ENCODE measurements at places on chromosomes 11 and 22.

- DNase-seq: no peak
Measured at GRCh38 chr22:31659246-31659645, 2.8 kb downstream of the PISD start.

DNA sequence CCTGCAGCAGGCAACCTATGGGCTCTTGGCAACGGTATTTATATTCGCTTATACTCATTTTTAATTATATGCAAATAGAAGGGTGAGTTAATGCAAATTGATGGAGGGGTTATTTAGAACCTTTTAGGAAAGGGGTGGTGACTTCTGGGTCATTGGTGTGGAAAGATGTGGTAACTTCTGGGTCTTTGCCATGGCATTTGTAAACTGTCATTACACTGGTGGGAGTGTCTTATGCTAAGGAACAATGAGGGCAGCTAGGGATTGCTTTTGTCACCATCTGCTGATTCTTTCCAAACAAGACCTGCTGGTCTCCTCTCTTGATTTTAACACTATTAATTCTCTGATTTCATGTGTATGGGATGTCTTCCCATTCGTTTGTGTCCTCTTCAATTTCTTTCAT lies 11.7 kb upstream of the KAT5 start:
- DNase-seq: no peak

GRCh38 chr11:9574622-9575259 lies 1.3 kb downstream of the WEE1 start:
- no peak for DNase-seq

- DNase-seq: no peak
Measured at GRCh38 chr11:86129740-86130540, 61.1 kb upstream of the PICALM start.

GRCh38 chr11:128496692-128497060 lies 90.7 kb downstream of the ETS1 start:
- DNase-seq: no peak

GRCh38 chr22:22728382-22728781 lies 84.0 kb downstream of the GGTLC2 start:
- no peak for DNase-seq

- DNase-seq: no peak
Measured at GRCh38 chr22:35746946-35747703, 29.5 kb downstream of the APOL5 start.

- no peak for DNase-seq
Measured at GRCh38 chr11:65429724-65430405, 7.3 kb downstream of the NEAT1 start.

- DNase-seq: no peak
Measured at GRCh38 chr11:77081381-77081851, 14.6 kb downstream of the CAPN5 start.

GRCh38 chr11:115606498-115607220 lies 102.4 kb upstream of the CADM1 start:
- DNase-seq: no peak

DNA sequence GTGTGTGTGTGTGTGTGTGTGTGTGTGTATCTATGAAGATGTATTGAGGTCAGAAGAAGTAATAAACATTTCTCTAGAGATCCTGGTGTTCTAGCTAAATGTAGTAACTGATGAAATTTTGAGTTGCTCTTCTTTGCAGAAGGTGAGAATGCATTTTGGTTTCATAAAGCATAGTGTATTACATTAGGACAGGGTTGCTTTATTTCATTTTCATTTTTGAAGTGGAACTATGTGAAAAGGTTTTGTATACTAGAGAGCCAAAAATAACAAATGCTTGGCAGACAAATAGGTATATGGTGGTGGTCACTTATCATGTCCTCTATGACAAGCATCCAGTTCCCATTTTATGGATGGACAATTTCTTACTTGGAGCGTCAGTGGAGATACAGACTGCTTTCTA lies 99.0 kb downstream of the CASP12 start:
- no peak for DNase-seq

DNA sequence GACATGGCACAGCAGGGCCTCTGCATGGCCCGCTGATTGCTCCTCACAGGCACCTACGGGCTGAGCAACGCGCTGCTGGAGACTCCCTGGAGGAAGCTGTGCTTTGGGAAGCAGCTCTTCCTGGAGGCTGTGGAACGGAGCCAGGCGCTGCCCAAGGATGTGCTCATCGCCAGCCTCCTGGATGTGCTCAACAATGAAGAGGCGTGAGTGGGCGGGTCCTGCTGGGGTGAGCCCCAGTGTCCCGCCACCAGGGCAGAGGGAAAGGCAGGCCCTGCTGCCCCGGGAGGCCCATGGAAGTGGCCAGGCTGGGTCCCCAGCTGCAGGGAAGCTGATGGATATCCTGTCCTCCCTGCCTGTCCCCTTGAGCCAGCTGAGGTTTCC lies 18.6 kb upstream of the DGCR8 start:
- no peak for DNase-seq

DNA sequence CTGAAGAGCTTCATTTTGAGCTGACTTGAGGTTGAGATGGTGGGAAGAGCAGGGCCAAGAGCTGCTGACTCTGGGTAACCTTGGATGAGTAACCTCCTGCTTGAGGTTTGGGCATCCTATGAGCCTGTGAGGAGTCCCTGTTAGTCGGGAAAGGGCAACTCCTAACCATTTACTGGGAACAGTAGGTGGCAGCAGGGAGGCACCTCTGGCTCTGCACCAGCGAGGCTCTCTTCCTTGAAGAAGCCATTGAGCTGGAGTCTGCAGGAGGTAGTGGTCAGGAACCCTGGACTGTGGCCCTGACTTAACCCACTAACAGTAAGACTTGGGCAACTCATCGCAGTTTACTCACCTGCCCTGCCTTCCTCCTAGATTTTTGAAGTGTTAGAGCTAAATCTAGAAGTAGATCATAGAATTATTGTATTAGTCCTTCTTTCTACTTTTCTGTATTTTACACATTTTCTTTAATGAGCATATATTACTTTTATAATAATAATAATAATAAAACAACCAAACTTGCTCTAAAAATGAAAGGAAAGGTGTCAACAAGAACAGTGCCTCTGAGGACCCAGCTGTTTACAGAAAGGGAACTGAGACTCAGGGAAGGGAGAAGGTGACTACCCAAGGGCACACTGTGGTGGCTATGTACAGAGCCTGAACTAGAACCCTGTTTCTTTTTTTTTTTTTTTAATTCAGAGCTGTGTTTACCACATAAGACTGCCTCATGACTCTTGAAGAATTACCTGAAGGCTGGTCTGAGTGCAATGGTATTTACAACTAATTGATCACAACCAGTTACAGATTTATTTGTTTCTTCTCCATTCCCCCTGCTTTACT lies 47.5 kb downstream of the MEI1 start:
- DNase-seq: no peak

- no peak for DNase-seq
Measured at GRCh38 chr11:114179234-114179941, 116.8 kb upstream of the NNMT start.

GRCh38 chr22:45831394-45831793 lies 145.6 kb downstream of the WNT7B start:
- DNase-seq: no peak

- DNase-seq: no peak
Measured at GRCh38 chr11:2143477-2143798, 4.2 kb upstream of the IGF2 start.

DNA sequence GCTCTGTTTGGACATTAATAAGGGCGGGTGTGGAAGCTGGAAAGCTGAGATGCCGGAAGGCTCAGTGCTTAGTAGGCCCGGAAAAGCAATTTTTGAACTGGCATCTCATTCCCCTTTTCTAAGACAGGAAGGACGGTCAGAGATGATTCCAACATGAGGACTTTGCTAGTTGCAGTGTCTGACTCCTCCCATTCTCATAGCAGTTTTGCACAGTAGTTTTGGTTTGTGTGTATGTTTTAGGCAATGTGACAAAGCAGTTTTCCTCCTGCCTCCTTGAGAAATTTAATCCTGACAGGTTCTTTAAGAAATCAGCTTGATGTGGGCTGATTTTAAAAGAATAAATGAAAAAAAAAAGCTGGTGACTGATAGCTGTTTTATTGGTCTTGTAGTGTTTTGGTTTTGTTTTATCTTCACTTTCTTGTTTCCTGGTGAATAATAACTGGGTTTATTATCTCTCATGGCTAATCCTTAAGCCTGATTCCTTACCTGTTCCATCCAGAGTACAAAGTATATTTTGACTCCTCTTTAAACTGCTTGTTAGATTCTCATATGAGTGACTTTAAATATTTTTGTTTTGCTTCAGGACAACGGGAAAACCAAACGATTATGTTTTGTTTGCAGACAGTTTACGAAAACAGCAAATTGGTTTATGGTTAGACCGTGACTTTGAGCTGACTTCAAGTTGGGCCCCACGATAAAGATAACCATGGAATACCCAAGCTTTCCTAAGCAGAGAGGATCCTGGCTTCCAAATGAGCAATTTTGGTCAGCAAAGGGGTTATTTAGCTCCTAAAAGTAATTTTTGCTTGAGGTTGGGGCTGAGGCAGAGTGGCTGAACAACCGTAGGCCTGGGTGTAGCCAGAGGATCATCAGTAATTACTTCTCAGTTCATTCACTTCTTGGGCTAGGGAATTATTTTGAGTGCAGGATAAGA lies 3.4 kb downstream of the PTPRJ start:
- DNase-seq: no peak

- no peak for DNase-seq
Measured at GRCh38 chr22:24532075-24532474, 22.9 kb downstream of the GUCD1 start.

DNA sequence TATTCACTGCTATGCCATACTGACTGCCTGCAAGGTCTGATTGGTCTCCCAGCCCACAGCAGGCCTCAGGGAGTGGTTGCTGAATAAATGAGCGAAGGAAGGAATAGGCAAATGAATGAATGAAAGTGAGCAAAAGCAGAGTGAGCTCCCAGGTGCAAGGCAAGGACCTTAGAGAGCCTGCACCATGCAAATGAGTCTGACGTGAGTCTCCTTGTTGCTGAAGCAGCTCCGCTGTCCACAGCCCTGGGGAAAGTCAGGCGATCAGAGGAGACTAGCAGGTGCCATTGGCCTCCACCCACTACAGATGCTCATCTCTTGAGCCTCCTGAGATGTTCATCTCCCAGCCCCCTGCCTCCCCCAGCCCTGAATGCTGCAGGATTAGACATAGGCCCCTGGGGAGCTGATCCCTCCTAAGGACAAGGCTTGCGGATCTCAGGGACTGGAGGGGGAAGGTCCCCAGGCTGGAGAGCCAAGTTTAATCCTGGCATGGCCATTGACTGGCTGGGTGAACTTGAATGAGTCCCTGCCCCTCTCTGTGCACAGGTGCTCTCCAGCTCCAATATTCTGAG lies 22.1 kb downstream of the GDPD5 start:
- DNase-seq: no peak

GRCh38 chr11:68925611-68926010 lies 21.9 kb downstream of the IGHMBP2 start:
- no peak for DNase-seq

- DNase-seq: no peak
Measured at GRCh38 chr22:17085277-17086181, 729 bp downstream of the IL17RA start.

DNA sequence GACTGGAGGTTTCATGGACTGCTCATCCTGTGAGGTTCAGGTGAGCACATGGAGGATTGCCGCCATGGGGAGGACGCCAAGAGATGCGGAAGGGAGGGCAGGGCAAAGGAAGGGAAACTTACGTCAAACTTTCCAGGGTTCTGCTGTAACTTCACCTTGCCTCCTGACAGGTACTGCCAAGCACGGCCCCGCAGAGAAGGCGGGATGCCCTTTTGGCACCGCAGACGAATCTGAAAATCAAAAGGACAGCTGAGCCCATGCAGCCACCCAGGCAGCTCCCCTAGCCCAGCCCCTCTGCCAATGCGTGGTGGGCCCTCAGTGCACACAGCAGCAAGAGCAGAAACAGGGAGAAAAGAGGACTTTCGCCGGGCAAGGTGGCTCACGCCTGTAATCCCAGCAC lies 10.0 kb upstream of the CASTOR1 start:
- DNase-seq: no peak

- no peak for DNase-seq
Measured at GRCh38 chr11:91641153-91641552, 583.5 kb upstream of the FAT3 start.

- DNase-seq: no peak
Measured at GRCh38 chr11:35629914-35630313, 11.7 kb downstream of the FJX1 start.

GRCh38 chr11:68016161-68016903 lies 6.2 kb downstream of the ALDH3B1 start:
- no peak for DNase-seq

DNA sequence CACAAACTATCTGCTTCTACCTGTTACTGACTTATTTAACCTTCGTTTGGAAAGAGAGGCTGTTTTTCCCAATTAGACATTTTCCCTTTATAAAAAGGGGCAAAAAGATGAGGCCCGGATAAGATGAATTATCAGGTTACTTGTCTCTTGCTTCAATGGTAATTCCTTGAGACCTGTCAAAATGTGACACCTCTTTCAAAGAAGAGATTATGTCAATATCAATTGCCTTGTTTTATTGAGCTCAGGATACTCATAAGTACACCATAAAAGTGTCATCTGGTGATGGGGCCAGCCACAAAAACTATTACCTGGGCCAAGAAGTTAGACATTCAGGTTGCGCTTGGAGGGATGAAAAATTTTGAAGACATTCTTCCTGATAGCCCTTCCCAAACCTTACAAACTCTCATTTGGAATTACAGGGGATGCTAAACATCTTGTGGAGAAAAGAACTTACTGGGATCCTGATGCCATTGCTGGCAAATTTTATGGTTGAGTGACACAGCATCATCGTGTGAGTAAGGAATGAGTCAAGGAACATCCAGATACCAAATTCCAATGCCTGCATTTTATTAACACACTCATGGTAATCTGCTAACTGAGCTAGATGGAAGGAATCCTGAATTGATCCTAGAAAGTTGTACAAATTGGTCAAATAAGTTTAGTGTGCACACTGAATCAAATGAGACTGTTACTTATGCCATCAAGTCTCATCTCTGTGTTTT lies 1071.2 kb downstream of the LRRC4C start:
- no peak for DNase-seq
